ENCODE measurements at places on chromosomes 7 and 10. TPM values are rescaled to one million over a fixed set of nuclear protein-coding genes. Genes with fewer than 3 reads are reported as not detected.

GRCh38 chr10:132102071-132102716, 36.4 kb downstream of the JAKMIP3 start:
- no peak for DNase-seq

DNA sequence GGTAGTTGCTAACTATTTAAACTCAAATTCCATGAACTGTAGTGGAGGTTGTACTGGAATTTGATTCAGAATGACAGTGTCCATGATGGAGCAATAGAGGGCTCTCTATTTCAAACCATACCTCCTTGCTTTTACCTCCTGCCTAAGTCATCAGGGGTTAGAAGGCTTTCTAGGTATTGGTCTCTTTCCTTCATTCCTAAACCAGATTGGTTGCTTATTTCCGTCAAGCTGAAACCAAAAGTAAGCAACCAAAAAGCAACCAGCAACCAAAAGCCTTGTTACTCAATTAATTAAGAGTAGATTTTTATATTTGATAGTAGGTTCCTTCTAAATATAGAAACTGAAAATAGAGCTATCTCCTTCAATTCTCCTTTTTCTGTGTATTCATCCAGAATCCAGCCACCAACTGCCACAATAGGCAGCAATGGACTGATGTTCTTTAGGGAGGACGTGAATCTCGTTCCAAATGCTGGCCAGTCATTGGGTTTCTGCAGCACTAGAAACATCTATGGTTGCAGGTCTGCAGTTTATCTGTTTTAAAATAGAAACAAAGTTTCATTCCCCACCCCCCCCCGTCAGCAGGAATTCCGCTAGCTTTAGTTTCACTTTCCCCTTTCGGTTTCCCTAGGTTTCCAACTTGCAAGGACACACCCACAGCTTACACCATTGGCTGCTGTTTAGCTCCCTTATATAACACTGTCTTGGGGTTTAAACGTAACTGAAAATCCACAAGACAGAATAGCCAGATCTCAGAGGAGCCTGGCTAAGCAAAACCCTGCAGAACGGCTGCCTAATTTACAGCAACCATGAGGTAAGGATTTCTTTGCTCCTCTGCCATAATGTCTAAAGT, at the start of gene IFIT1:
Gene IFIT1 (plus strand): TSS at position 717 of the 850 bp plus-strand sequence. CDS start 90 bp downstream, at position 807.
- DNase-seq = peak; percentile 40

- DNase-seq = no peak
Measured at GRCh38 chr7:33841705-33842129, 63.6 kb upstream of the BMPER start.

GRCh38 chr7:129317450-129317849, 92.6 kb downstream of the AHCYL2 start:
- DNase-seq = no peak

Gene PGAM2
- 0.14 TPM for total RNA-seq

Gene SORCS1
- not detected for total RNA-seq

- no peak for DNase-seq
Measured at GRCh38 chr10:132328106-132328505, 3.9 kb upstream of the LRRC27 start.

GRCh38 chr7:1922870-1923236, 252.8 kb downstream of the ELFN1 start:
- no peak for DNase-seq

DNA sequence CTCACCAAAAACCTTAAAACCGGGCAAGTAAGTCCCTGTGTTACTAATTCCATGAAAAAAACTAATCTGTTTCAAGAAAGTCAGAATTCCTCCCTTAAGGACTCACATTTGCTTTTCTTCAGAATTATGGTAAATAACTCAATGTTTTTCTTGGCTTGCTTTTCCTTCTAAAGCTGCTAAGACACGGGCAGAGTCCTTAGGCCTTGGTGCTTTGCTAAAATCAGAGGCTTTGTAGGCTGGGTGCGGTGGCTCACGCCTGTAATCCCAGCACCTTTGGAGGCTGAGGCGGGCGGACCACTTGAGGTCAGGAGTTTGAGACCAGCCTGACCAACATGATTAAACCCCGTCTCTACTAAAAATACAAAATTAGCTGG, 32.0 kb downstream of the GNA12 start:
- no peak for DNase-seq

DNA sequence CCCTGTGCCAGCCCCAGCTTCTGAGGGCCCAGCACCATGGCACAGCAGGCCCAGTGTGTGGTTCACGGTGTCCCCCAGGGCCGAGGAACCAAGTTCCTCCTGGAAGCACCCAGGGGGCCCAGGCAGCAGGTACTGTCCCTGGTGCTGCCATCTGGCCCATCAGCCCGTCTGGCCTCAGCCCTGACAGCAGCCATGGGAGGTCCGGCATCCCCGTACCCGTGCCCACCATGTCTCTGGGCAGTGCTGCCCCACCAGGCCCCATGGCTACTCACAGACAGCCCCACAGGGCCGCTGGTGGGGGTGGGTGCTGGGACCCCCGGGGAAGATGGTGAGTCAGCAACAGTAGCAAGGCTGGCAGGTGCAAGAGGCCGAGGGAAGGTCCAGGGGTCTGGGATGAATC, 32.8 kb downstream of the STK32C start:
- DNase-seq = no peak

Gene ZNF12
- 12.4 TPM for total RNA-seq

DNA sequence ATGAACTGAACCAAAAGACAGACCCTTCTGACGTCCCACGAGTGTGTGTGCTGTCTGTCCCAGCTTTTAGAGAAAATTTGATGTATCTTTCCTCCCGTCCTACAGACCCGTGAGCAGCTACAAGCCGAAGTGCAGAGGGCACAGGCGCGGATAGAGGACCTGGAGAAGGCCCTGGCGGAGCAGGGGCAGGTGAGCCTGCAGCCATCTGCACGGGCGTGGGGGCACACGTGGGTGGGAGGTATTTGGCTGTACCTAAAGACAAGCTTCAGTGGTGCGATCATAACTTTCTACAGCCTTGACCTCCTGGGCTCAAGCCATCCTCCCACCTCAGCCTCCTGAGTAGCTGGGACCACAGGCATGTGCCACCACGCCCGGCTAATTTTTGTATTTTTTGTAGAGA, 41.7 kb upstream of the DPYSL4 start:
- no peak for DNase-seq

- DNase-seq = no peak
Measured at GRCh38 chr7:116445447-116446211, 53.9 kb upstream of the CAV2 start.

- DNase-seq = no peak
Measured at GRCh38 chr10:52740913-52741675, 31.5 kb downstream of the MBL2 start.

DNA sequence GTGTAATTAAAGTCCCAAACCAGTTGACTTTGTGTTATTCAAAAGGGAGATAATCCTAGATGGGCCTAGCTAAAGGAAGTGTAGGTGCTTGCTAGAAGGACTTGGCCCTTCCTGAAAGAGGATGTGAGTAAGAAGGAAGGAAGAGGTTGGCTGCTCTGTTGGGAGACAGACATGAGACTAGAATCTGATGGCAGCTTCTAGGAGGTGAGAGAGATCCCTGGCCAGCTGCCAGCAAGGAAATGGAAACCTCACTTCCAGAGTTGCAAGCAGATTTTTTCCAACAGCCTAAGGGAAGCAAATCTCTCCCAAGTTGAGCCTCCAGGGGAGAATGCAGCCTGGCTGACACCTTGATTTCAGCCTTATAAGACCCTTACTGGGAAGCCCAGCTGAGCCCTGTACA, 368.4 kb upstream of the ZMIZ1 start:
- peak; percentile 36 for DNase-seq

Data from pulmonary artery endothelial cell (primary cell).